ENCODE measurements at places on chromosomes 3 and 15.

DNA sequence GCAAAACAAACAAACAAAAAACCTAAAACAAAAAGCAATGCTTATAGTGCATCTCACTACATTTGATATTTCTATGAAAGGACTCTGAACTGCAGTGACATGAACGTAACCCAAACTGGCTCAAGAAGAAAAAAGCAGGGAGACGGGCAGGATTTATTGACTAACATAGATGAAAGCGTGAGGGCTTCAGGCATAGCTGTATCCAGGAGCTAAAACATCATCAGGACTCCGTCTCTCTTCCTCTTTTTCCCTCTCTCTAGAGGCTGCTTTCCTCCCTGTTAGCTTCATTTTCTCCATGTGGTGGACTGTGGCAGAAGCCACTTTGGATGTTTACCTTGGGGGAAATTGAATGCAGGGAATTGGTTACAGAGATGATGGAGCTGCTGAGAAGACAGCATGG, 418.2 kb upstream of the PROK2 start:
- no peak for DNase-seq

GRCh38 chr3:124064050-124064449, 72.1 kb upstream of the ROPN1 start:
- DNase-seq: no peak

DNA sequence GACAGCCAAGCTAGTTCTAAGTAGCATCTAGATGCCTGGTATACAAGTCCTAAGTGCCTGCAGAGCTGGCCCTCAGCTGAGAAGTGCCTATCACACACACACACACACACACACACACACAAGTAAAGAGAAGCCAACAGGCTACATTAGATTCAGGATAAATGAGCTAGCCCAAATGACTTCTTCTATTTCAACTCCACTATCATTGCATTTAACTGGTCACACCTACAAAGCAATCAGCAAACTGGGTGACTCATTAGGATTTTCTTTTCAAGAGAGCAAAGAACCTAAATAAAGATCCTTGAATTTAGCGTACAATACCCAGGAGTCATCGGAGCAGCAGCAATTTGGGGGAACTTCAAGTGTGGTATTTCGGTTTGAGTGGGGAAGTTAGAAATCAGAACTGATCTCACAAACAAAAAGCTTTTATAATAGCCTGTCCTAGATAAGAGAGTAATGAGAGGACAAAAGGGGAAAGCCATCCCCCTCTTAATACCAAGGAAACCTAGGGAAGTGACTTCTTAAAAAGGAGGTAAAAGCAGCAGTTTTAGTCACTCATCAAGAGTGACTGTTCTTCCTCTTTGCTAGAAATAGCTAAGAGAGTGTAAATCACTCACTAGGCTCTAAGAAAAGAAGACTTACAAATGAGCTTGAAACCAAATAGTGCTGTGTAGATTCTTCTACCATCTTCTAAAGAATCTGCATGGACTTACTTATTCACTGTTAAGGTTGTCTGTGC, 112.7 kb downstream of the TNIK start:
- no peak for DNase-seq

GRCh38 chr15:62135532-62136134, 29.5 kb downstream of the C2CD4B start:
- DNase-seq: no peak

DNA sequence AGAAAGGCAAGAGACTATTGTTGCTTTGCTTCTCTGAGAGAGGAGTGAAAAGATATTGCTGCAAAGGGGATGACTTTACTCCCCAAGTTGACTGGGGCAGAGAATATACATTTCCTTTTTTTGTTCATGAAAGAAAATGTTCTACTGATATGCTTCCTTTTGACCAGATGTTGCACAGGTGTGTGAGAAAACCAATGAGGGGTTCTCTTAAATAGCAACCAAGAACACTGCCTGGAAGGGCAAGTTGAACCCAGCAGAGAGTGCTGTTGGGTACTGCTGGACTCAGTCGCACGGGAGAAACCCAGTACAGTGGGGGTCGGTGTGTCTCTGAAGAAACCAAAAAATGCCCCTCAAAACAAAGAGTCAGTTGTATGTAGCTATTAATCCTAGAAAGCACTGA, 101.2 kb downstream of the CHST2 start:
- DNase-seq: no peak

- DNase-seq: no peak
Observed at GRCh38 chr3:120399372-120399771, 50.2 kb upstream of the LRRC58 start.

DNA sequence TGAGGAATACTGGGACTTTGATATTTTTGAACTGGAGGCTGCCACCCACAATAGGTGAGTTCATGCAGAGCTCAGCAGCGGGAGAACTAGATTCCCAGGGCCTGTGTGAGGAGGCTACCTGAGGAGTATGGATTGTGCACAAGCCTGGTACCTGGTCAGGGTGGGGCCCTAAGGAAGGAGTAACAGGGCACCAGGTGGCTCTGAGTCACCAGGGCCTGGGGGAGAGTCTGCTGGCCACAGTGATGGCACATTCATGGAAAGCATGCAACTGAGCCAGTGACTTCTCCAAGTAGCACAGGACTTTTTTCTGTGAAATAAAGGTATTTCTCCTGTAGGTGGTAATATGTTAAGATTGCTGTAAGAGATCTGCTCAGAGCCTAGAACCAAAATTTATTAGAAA, 134.4 kb downstream of the PDE8A start:
- no peak for DNase-seq

DNA sequence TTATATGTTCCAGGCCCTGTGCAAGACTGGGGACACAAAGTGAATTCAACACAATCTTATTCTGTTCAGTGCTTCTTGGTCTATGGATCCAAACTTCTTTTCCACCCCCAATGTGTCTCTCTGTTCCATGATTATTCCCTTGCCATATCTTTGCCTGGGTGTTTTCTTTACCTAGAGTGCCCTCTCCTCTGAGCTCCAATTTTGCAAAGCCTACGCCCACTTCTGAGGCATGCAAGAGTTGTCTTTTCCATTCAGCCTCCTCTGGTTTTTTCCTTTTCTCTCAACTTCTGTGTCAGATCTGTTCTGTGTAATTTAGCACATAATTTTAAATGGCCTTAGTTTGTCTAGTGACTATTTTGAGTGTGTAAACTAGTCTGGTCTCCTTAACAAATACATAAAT, 72.8 kb upstream of the PLCL2 start:
- DNase-seq: no peak

All from esophagus squamous epithelium (tissue), 5 donors.